ENCODE measurements at places on chromosomes 2 and 18.

GRCh38 chr2:197453914-197454398 lies 604 bp downstream of the COQ10B start:
- no peak for ATAC-seq

GRCh38 chr2:207258263-207258991 lies 92.7 kb upstream of the KLF7 start:
- no peak for ATAC-seq

DNA sequence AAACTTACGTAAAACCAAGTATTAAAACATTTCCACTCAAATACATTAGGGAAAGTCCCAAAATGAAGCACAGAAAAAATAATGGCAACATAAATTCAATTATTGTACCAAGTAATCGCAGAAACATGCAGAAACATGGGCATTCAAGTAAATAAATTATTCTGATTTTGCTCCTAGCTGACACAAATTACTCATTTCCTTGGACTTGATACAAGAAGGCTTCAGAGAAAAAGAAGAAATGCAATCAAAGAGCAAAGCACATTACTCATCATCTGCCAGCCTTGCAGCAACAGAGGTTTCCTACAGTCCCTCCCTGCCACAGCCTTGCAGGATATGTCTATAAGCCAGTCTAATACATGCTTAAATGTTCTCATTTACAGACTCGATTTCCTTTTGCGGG lies 439.8 kb upstream of the LYPD1 start:
- no peak for ATAC-seq

GRCh38 chr2:187942876-187943275 lies 348.8 kb upstream of the GULP1 start:
- ATAC-seq = no peak

DNA sequence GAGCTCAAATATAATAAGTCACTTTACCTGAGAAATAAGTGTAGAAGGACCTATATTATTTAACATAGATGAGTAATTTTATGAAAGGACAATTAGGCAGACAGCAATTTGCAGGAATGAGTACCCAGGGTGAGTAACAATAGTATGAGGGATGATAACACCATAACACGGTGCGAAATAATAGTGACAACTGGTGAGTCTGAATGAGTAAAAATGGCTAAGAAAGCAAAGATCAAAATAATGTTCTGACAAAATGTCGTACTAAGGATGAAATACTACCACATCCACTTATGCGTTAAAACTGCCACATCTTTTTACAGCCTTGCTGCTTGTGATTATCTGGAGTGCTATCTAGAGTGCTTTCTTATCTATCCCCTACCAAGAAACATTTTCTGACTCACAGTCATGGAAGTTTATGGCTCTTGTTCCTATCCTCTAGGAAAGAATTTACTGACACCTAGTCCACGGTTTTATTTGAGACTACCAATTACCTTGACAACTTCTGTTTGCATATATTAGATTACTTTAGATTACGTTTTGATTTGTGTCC lies 929.7 kb downstream of the LRP1B start:
- no peak for ATAC-seq

- no peak for ATAC-seq
These were observed 128.3 kb upstream of the MMADHC start for GRCh38 chr2:149715894-149716293.

DNA sequence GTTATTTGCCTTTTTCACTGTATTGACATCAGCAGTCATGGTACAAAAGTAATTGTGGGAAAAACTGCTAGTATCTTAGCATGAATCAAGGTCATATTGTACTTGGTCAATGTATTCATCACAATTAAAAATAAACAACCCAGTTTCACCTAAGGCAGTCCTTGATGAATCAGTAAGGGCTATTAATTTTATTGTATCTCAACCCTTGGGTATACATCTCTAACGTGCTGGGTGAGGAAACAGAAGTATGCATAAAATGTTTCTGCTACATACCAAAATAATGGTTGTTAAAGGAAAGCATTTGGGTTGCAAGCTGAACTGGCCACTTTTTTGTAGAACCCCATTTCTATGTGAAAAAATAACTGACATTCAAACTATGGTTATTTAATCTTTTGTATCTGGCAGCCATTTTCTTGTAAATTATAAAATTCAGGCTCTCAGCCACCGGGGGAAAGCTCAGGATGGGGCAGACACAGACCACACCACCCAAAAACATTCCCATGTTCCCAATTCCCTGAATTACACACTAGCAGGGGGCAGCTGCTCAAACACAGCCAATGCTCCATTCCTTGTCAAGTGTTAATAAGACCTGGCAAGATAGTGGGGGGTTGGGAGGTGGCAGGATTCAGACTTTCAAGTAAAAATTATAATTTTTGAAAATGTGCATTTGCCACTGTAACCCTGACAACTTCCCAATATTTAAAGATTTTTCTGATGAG lies 49.3 kb downstream of the OLA1 start:
- no peak for ATAC-seq

DNA sequence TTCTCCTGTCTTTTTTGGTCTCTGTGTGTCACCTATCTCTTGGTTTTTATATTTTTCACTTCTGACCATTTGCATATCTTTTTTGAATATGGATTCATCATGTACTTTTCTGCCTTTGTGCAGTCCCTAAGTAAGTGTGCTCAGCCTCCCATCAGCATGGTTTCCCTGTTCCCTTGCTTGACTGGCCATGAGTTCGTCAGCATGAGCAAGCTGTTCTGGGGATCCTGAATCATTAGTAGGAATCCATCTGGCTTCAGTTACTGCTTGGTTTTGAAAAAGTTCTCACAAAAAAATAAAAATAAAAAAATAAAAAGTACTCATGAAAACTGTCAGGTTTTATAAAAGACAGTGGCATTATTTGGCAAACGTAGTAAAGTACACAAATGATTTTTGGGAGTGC lies 144.1 kb downstream of the NCOA1 start:
- ATAC-seq = no peak

DNA sequence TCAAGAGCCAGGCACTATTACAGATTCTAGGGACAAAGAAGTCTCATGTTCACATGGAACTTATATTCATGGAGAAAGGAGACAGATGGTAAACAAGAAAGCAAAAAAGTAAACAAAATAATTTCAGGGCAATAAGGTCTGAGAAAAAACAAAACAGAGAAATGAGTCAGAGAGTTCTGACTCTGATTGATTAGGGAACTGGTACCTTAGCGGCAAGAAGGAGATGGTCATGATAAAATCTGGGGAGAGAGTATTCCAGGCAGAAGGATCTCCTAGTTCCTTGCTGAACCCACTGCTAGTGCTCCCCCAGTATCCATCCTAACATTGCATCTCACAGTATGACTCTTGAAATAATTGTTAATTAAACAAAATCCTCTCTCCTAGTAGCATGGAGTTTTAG lies 161.8 kb upstream of the KLF7 start:
- ATAC-seq = no peak

DNA sequence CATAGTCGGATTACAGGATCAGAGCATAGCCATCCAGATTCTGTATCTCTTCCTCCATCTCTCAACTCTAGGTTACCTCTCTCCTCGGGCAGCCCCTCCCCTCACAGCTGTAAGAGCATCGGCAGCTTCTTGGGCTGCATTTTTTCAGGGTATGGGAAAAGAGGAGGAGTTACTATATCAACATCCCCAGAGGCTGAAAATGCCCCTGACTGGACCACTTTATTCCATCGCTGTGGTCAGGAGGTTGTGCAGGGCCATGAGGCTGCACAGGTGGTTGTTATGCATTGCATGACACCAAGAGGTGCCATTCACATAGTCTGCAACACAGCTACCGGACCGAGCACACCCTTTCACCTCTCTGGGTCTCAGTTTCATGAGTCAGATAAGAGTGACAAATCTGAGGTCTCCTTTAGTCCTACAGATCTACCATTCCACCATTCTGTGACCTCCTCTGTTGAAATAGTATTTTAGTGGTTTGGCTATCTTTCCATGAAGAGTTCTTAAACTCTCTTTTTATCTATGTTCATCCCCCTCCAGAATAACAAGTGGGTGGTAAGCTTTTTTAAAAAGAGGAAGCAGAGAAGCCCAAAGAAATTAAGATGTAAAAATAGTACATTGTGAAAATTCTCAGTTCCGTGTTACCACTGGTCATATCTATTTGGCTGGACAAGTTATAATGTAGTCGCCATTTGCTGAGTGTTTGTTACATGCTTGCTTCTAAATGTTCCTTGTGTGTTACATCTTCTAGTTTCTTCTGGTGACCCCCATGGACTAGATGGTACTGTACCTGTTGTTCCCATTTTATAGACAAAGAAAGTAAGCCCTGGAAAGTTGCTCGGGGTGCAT lies 56.6 kb upstream of the SLC1A4 start:
- ATAC-seq = no peak

DNA sequence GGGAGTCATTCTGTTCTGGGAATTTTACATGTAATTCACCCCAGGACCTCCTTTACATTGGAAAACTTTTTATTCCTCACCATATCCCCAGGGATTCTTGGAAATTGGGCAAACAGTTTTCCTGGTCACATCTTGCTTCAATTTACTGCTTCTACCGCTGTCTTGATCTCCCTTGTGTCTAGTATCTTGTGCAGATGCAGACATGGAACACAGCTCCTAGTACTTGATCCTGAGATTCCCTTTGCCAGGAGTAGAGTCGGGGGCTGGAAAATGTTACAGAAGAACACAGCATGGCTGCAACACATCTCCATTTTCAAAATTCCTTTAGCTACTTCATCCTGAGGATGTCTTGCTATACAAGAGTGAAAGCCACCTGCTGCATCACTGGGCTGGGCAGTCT lies 472.8 kb downstream of the PLCL1 start:
- no peak for ATAC-seq

- ATAC-seq = no peak
These were observed 74.0 kb downstream of the ZNF516 start for GRCh38 chr18:76420898-76421684.

GRCh38 chr2:224876522-224876921 lies 160.4 kb upstream of the CCDC195 start:
- ATAC-seq = no peak

GRCh38 chr2:173964565-173965371 lies 405 bp downstream of the SP3 start:
- ATAC-seq = peak; percentile 21

- no peak for ATAC-seq
These were observed 45.2 kb upstream of the PGAP1 start for GRCh38 chr2:196971574-196972279.

GRCh38 chr2:69616755-69617154 lies 26.8 kb downstream of the AAK1 start:
- peak; percentile 74 for ATAC-seq

GRCh38 chr2:42566837-42567321 lies 1.6 kb upstream of the MTA3 start:
- ATAC-seq = no peak

DNA sequence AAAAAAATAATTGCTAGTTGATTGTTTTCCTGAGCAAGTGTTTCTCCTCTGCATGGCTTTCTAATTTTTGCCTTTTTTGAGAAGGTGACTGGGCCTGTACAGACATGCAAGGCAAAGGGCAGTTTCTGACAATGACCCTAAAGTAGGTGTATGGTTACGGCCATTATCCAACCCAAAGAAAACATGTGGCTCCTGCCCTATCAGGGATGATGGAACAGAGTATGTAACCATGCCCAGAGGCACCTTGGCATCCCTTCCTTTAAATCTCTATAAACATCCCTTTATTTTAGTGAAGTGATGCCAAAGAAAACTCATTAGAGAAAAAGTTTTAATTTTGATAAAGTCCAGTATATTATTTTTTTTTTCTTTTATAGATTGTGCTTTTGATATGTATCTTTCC lies 217.5 kb downstream of the LPIN1 start:
- ATAC-seq = no peak

- peak; percentile 67 for ATAC-seq
These were observed 42.6 kb upstream of the EDAR start for GRCh38 chr2:109031476-109032228.

GRCh38 chr2:56681659-56682396 lies 498.0 kb downstream of the CCDC85A start:
- no peak for ATAC-seq

GRCh38 chr2:70645733-70646419 lies 92.2 kb upstream of the TGFA start:
- peak; percentile 24 for ATAC-seq

DNA sequence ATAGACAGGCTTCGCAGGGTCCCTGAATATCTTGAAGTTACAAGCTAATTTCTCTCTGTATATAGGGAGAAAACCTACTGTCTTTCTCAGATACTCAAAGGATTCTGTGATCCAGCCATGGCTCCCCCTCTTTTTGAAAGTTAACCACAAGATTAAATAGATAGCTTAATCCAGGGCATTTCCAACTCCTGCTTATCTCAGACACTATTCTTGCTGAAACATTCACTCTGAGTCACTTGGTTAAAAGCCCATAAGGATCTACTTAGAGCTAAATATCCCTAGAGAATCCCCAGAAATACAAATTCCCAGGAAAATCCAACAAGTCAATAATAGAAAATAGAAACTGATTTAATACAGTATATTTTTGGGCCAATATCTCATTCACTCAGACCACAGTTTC lies 179.1 kb upstream of the LYPD1 start:
- ATAC-seq = no peak

GRCh38 chr18:48867978-48868377 lies 82.8 kb downstream of the SMAD7 start:
- no peak for ATAC-seq

- no peak for ATAC-seq
These were observed 104.9 kb downstream of the STPG4 start for GRCh38 chr2:47050021-47050760.

- ATAC-seq = no peak
These were observed 261.6 kb downstream of the ASXL3 start for GRCh38 chr18:33839452-33840211.

- no peak for ATAC-seq
These were observed 51.9 kb downstream of the EFEMP1 start for GRCh38 chr2:55871637-55872036.

- ATAC-seq = peak; percentile 95
These were observed 42.3 kb downstream of the SLC4A1AP start for GRCh38 chr2:27705851-27706622.

- ATAC-seq = no peak
These were observed 43.5 kb downstream of the SLC38A11 start for GRCh38 chr2:164911832-164912231.

DNA sequence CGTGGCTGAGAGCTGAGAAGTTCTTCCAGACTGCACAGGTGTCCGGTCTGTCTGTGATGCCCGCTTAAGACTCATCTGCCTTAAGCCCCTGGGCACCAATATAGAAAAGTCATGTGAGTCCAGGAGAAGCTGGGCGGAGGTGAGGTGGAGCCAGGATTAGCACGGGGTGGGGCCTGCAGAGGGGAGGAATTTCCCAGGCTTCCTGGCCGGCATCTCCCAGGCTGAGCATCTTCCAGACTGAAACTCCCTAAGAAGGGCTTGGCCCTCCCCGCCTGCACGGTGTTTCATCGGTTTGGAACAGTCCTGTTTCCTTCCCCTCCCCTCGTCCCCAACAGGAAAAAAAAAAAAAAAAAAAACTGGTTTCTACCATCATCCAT lies 270.3 kb downstream of the ATAD2B start:
- ATAC-seq = no peak

GRCh38 chr2:38605298-38605830 lies 2.6 kb upstream of the HNRNPLL start:
- ATAC-seq = no peak

DNA sequence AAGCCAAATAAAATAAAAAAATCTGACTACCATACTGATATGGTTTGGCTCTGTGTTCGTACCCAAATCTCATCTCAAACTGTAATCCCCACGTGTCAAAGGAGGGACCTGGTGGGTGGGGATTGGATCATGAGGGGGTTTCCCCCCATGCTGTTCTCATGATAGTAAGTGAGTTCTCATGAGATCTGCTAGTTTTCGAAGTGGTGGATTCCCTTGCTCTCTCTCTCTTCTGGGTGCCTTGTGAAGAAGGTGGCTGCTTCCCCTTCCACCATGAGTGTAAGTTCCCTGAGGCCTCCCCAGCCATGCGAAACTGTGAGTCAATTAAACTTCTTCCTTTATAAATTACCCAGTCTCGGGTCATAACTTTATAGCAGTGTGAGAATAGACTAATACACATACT lies 123.8 kb upstream of the WDSUB1 start:
- ATAC-seq = peak; percentile 11
